Activated T-cell treated with anti-CD3 and anti-CD28 coated beads for 24 hours (primary cell): ENCODE measurements at places on chromosomes 6 and 20.

- no peak for DNase-seq
These were observed 52.2 kb upstream of the NNAT start for GRCh38 chr20:37468886-37469285.

- DNase-seq: no peak
These were observed 177.8 kb downstream of the EDN1 start for GRCh38 chr6:12467706-12468670.

- no peak for DNase-seq
These were observed 218.5 kb downstream of the LY86 start for GRCh38 chr6:6806844-6807518.

- DNase-seq: no peak
These were observed 8.5 kb upstream of the OCSTAMP start for GRCh38 chr20:46559001-46559400.

DNA sequence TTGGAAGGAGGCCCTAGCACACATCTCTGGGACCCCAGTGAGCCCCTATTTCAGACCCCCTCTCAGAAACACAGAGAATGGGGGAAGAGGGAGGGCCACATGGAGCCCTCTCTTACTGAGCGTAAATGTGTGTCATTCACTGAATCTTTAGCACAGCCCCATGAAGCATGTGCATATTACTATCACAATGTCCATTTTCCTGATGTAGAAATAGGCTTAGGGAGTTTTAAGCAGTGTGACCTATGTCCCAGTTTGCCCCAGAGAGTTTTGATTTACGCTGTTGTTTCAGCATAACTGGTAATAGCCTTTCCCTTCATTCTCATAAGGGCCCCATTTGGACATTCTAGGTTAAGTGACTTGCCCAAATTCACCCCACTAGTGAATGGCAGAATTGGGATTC is 25.0 kb upstream of the TCP11 start:
- no peak for DNase-seq

DNA sequence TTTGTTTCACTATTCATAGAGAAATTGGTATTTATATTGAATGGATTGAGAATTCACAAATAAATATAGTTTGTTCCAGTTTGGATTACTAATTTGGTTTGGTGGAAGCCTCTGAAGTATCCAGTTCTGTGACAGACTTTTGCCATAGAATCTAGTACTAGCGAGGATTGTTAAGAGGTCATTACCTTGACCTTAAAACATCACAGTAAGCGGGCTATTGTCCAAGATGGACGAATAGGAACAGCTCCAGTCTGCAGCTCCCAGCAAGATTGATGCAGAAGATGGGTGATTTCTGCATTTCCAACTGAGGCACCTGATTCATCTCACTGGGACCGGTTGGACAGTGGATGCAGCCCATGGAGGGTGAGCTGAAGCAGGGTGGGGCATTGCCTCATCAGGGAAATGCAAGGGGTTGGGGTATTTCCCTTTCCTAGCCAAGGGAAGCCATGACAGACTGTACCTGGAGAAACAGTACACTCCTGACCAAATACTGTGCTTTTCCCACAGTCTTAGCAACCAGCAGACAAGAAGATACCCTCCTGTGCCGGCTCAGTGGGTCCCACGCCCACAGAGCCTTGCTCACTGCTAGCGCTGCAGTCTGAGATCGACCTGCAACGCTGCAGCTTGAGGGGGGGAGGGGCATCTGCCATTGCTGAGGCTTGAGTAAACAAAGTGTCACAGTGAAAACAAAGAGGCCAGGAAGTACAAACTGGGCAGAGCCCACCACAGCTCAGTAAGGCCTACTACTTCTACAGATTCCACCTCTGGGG is 66.4 kb upstream of the NEDD9 start:
- no peak for DNase-seq

DNA sequence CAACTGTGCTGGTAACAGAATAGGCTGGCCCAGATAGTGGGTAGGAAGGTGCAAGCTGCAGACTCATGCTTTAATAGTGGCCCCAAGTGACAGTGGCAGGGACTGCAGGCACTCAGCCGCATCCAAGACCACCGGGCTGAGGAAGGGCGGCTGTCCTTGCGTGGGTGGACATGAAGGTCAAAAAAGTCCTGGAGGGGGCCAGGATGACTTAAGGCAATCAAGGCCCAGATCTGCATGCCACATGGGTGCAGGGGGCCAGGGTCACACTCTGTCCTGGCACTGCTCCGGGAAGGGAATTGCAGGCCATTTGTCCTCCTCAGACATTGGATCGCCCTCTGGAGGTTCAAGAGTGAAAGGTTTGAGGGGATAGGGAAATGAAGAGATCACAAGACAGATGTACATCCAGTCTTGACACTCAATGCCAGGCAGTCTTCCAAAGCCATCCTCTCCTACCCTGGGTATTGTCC is 10.4 kb upstream of the VNN2 start:
- no peak for DNase-seq

DNA sequence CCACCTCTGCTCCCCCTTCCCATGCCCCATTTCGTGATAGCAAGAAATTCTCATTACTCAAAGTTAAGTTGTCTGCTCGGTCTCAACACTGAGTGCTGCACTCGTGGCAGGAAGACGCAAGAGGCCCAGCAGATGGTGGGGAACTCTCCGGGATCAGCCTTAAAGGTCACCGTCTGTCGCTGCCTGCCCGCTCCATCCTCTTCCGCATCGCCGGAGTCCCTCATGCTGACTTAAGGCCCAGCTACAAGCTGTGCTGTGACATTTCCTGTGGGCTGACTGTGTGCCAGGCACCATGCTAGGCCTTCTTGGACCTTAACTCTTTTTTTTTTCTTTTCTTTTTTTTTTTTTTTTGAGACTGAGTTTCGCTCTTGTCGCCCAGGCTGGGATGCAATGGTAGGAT is 17.8 kb downstream of the GRM4 start:
- DNase-seq: no peak

DNA sequence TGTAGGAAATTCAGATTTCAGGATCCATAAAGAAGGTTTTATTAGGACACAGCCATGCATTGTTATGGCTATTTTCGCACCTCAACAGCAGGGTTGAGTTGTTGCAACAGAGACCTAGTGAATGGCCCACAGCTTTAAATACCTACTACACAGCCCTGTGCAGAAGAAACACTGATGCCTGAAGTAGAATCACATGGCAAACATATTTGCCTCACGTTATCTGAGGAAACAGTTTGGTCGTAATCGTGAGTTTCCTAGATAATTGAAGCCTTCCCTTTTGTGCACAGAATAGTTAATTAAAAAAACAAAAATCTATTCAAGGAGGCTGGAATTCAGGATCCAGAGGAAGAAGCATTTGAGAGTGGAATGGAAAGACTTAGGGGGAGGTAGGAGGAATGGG is 55.1 kb downstream of the GCNT2 start:
- no peak for DNase-seq

DNA sequence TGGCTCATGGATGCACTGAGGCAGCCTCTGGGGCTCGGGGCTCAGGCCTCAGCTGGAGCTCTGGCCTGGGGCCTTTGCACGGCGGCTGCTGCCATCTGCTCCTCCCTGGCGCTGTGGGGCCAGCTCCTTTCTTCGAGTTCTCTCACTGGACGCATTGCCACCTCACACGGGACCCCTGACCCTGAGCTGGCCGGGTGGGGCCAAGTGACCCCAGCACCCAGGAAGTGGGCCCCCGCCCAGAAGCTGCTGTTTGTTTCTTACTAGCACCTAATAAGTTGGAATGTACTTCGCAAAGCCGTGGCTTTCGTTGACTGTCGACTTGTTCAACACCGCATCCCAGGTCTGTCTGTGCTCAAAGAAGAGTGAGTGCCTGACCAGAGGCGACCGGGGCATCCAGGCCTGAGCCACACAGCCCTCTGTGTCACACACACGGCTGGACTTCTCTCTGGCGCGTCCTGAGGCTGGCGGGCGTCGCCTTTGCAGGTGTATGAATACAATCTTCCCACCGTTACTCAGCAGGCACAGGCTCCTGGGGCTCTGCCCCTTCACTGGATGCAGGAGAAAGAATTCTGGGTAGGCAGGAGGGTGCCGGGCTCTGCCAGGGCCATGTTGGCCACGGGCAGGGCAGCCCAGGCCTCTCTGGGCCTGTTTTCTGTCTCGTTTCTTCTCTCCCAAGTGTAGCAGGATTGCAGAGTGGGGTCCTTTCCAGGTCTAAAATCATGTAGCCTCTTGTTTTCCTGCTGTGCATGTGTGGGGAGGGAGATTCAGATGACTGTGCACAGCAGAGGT is 112.9 kb downstream of the DLL1 start:
- DNase-seq: no peak

DNA sequence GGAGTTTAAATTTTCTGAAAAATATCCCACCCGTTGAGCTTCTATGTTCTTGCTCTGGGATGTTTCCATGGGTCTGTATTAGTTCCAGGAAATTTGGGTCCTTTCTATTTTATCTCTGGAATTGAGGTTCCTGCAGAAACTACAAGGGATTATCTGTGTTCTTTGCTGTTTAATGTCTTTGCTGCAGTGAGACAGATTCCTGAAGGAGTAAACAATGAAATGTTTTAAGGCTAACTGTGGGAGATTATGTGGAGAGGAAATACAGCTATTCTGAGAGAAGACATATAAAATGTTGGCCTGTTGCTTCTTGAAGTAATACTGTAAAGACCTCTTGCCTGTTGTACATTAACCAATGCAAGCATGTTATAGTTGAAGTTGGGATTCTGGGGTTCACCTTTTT is 43.5 kb downstream of the SAMD5 start:
- DNase-seq: no peak

- DNase-seq: no peak
These were observed 3.7 kb upstream of the RAE1 start for GRCh38 chr20:57347393-57347792.

- DNase-seq: no peak
These were observed 40.4 kb upstream of the SYNJ2 start for GRCh38 chr6:157941101-157941863.

DNA sequence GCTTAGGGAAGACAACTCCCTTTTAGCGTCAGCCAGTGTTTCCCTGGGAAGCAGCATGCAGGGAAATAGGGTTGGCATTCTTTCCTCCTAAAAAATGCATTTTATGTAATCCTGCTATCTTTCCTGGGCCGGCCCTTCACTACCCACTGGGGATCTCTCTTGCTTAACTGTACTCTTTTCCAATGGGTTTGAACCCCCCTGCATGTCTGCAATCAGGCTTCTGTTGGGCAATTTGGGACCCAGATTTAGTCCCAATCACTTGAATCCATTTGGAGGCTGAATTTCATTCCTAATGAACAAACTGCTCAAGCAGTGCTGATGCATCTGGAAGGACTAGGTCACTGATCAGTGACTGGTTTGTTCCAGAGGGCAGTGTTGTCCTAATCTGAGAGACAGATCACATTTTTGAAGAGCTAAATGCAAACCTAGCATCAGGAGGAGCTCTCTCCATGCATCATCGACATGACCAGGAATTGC is 152.0 kb downstream of the TSHZ2 start:
- DNase-seq: no peak

- no peak for DNase-seq
These were observed 55.4 kb upstream of the TULP4 start for GRCh38 chr6:158256746-158257424.

DNA sequence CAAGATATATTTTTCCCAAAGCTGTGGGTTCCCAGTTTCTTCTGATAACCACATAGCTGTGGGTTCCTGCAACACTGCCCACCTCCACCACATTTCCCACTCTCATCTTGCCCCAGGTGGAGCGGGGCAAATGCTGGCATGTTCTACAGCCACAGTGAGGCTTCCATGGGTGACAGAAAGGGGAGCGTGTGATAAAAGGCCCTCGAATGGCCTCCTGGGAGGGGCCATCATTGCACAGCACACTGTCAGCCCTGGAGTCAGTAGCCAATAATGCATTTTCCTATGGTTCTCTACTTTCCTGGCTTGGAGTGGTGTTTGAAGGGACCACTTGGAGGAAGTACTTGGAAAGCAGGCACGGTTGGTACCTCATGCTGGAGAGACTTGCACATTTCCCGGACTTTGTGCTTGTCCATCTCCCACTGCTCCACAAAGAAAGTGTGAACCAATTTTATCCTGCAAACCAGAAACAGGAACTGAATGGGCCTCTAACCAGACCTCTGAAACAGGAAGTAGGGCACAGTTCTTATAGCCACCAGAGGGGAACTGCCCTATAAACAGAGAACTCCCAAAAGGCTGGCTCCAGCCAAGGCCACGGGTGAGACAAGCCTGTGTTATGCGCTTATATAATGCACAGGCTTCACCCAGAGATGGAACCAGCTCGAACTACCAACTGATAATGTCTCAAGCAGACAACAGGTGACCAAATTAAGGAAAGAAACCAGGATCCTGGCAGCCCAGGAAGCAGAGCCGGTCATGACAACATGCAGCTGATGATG is 8.6 kb downstream of the MAP3K5 start:
- DNase-seq: no peak

DNA sequence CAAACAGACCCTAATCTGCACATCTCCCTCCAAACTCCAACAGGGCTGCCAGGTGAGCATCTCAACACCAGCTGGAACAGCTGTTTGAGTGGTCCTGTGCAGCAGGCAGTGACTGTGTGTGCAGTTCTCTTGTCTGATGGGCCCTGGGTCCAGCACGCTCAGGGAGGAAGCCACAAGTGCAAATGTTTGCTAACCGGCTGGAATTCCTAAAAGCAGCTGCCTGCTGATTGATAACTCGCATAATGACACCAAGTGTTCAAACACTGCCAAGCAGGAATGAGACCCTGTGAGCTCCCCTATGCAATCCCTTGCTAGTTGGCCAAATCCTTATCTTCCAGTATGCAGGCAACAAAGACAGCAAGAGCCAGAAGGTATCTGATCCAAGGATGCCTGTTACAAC is 650.6 kb downstream of the CBLN4 start:
- no peak for DNase-seq

DNA sequence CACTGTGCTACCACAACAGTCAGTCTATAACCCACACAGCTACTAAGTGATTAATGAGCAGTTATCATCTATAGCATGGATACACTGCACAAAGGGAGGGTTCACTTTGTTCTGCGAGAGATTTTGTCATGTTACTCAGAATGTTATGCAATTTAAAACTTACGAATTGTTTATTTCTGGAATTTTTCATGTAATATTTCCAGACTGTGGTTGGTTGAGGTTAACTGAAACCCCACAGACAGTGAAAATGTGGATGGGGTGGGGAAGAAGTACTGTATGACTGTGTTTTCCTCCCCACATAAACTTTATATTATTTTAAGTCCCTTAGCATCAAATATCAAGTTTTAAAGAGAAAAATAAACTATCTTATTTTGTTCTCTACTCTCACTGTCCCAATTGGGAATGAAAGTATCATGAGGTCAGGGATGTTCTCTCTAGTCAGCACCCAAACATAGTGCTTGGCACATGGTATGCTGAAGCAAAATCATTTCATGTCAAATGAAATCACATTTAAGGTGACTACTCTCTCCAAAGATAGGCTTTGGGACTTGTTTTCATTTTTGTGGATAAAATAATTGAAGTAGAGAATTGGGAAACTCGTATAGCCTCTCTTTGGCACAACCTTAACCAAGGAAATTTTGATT is 25.4 kb downstream of the DOP1A start:
- no peak for DNase-seq

- DNase-seq: no peak
These were observed 146.6 kb downstream of the BCAS1 start for GRCh38 chr20:53923566-53924369.
